ENCODE measurements at places on chromosomes 5 and 9.

GRCh38 chr9:112599732-112600131 is 113.1 kb downstream of the KIAA1958 start:
- no peak for DNase-seq

- DNase-seq = no peak
These were observed 15.7 kb upstream of the STARD4 start for GRCh38 chr5:111528056-111528455.

DNA sequence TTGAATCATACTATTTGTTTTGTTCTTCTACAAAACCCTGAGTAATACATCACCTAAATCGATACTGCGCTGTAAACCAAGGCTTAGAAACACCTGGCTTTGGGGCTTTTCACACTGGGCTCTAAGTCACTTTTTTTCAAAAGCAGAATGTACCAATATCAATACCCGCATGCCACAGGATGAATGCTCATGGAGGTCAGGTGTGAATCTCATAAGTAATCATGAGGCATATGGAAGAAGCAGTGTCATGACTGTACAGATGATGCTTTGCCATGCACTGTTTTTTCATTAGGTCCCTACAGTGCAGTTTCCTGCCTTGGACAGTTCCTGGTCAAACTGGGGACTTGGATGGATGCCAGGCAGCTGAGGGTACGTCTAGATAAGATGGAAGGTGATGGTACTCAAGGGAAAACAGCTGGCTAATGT is 49.0 kb upstream of the ATG10 start:
- no peak for DNase-seq

- DNase-seq = no peak
These were observed 518.3 kb upstream of the ITGA1 start for GRCh38 chr5:52269401-52269800.

DNA sequence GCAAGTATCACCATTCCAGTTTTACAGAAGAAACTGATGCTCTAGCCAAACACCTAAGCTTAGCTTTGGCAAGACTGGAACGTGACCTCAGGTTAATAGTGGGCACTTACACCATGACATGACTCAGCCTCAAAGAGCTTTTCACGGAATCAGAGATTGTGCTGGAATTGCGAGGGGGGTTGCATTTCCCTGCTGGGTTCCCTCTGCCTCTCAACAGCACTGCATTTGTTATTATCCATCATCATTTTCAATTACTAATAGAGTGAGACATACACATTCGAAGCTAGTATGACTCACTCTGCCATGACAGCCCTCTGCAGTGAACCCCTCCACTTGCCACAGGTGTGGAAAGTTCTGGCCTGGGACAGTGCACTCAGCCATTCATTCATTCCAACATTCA is 8.0 kb downstream of the SPOCK1 start:
- DNase-seq = no peak

- peak; percentile 65 for DNase-seq
These were observed 46.2 kb upstream of the DENND4C start for GRCh38 chr9:19184144-19184917.

DNA sequence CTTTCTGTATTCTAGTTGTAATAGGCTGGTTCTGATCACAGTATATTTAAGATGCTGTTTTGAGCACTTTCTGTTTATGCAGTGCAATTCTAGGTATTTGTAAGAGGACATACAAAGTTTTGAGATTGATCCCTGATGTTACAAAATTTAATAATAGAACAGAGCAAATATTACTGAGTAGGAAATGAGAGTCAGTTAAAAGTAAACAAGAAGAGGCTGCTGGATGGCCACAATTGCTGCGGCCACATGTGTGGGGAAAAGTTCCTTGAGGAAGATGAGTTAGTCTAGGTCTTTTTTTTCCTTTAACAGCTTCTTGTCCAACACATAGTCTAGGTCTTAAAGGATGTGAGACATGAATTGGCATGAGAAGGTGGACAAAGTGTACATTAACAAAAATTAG is 11.3 kb downstream of the EHMT1 start:
- no peak for DNase-seq

DNA sequence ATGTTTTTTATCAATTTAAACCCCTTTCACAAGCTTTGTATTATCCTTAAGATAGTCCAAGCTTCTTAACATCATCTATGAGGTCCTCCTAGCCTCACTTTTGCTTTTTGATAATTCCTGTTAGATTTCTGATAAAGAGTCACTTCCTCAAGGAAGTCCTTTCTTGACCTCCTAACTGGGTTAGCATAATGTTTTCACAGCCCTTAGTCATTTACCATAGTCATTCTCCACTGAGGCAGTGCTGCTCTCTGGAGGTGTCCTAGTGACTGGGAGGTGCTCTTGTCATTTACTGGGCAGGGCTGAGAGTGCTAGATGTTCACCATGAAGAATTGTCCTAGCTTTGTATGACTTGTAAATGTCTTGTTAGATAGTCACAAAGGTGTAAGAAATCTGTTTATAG is 26.4 kb downstream of the TNPO1 start:
- DNase-seq = no peak

Measured in cerebellar cortex (tissue), 1 donor.